ENCODE measurements at places on chromosomes 4 and X.

DNA sequence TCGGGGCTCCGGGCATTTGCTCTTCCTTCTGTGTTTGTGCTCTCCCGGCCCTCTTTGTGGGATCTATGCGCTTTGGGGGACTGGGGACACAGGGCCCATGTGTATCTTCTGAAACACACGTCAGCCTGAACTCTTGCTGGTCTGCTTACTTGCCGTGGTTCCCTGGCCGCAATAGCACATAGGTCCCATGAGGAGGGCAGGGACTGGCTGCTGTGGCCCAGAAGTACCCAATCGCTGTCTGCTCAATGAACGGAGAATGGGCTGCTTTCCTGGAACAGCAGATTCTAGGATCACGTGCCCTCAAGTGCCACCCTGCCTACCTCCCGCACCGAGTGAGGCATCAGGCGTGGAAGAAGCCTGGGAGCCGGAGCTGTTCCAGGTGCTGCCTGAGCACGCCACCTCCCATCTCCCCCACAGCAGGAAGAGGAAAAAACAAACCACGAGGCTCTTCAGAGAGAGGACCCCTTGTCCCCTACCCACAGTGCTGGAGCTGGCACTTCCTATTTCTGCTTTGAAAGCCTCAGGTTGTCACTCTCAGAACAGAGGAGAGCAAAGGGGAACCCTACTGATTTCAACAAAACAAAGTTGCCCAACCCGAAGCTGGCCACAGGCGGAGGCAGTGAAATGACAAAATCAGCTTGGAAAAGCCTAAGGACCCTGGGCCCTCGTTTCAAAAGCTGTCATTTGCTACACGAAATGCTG lies 3.8 kb downstream of the G6PD start:
- no peak for DNase-seq

- no peak for DNase-seq
Measured at GRCh38 chr4:384311-385010, 46.8 kb downstream of the ZNF141 start.

DNA sequence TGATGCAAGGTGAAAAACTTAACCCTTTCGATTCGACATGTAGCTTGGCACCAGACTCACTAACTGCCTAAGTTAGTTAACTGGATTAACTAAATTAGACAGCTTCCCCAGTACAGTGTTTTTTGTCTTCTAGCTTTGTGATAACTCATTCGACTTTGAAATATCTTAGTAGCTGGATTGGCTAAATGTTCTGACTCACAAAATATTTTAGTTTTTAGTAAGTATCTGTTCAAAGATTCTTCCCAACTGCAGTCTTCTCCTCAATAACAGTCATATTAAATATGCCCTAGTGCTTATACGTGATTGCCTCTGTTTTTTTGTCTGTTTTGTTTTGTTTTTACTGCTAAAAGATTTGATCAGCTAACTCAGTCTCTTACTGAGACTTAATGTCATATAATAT lies 102.9 kb downstream of the KCNIP4 start:
- no peak for DNase-seq

GRCh38 chrX:155293771-155294170 lies 29.5 kb upstream of the RAB39B start:
- no peak for DNase-seq

- no peak for DNase-seq
Measured at GRCh38 chr4:3712936-3713335, 53.2 kb upstream of the ADRA2C start.

GRCh38 chr4:101886826-101887225 lies 96.3 kb downstream of the BANK1 start:
- no peak for DNase-seq

DNA sequence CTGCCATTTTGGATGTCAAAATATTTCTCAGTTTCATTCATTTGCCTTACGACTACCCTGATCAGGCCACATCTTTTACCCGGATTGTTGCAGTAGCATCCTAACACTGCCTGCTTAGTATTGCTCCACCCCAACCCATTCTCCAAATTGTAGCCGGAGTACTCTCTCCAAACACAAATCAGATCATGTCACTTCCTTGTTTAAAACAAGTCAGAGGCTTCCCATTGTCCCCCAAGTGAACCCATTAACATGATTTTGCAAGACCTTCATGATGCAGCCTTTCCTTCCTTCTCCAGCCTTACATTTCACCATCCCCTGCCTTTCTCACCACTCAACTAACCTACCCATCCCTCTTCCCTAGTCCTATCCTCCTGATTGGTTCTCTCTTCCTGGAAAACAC lies 53.1 kb downstream of the FANCB start:
- DNase-seq, result no peak

- no peak for DNase-seq
Measured at GRCh38 chrX:7351926-7352325, 204.0 kb upstream of the PUDP start.

DNA sequence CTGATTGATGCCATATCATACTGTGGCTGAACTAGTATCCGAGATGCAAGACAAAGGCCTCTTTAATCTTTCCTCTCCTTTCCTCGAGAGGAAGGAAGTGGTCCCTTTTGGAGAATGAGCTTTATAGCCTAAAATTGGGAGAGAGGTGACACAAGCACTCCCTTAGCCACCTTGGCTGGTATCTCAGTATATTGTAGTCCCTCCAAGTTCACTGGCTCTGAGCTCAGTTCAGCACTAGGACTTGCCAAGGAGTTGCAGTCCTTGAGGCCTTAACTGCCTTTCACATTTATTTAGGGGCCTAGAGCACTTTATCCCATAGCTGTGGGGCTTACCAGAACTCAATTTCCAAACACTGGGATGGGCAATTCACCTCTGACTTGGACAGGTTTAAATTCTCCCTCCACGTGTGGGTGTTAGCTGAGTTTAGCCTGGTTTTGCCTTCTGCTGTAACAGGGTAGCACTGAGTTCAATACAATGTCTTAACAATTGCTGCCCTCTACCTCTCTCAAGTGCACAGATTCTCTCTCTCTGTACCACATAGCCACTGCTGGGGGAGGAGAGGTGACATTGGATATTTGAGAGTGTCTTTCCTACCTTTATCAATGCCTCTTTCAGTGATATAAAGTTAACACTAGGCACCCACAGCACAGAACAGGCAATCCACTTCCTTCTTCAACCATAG lies 216.4 kb downstream of the TECRL start:
- DNase-seq, result no peak

DNA sequence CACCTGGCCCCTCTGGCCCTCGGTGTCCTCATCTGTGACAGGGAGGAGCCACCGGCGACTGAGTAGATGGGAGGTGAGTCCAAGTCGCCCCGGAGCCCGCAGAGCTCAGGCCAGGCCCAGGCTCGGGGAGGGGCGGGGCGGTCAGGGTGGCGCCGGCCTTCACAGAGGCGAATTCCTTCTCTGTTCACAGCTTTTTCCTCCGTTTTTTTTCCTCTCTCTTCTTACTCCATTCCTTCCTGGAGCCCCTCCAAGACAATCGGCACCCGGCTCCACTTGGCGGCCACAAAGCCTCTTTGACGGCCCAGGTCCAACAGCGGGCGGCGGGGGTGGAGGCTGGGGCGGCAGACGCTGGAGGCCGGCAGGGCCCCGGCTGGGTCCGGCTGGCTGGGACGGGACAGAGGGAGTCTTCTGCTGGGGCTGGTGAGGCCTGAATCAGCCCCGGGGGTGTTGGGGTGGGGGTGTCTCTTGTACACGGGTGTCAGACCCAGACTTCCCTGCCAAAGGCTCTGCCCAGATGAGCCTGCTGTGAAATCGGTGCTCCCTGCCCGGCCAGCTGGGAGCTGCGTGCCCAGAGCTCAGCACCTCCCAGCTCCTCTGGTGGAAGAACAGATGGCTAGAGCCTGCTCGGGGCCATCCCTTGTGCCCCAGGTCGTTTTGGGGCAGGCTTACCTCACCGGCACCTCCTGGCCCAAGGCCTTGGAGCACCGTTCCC lies 22.6 kb downstream of the FGFRL1 start:
- no peak for DNase-seq

DNA sequence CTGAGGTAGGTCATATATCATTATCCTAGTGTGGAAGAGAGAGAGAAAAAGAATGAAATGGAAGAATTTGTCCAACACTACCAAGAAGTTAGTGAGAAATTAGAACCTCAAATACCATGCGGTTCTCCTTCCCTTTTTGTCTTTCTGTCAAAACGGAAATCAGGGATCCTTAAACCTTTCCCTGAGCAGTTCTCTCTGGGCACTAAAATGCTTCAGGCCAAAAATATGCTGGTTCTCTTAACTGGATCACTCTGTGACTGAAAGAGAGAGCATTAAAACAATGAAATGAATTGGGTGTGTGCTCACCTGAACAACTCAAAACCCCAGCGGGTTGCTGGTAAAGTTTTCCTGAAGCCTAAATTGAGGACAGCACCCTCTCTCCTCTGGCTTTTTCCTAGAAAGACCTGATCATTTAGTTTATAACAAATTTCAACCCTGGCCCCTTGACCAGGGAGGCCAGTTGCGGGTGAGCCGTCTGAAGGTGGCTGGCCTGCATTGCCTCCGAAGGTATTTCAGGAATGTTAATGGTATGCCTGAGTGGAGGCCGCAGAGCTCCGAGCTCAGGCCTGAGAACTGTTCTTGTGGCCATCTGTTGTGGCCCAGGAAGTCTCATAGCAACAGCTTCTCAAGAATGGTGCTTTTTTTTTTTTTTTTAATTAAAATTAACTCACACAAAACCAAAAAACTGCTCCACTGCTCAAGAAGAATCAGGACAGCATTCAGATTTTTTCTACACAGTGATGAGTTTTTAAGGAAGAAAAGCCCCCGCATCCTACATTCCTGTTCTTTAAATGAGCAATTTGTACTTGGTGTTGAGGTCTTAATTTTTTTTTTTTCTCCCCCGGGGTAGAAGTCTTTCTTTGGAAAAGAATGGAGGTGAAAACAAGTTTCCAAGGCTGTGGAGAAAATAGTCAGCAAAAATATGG lies 155.1 kb downstream of the SHROOM3 start:
- DNase-seq, result no peak
